ENCODE measurements at places on chromosomes 16 and 17.
A peak's percentile ranks its signal among the peaks of the same experiment; 100 is the strongest.

DNA sequence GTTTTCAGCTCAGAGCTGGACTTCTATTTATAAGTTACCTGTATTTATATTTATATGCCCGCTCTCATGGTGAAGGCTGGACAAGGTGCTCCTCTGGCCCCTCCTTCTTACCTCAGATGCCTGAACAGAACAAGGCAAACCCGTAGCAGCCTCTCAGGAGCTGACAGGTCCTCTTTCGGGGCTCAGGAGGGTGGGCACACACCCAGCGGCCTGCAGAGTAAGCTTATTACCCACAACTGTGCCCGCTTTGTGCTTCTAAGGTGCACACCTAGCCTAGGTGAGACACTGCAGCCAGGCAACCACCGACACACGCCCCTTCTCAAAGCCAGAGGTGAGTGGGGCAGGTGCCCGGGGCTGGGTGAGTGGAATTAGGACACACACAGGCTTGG, 5.3 kb downstream of the NKIRAS2 start:
- DNase-seq, result no peak

GRCh38 chr17:15973016-15973415, 26.5 kb downstream of the ZSWIM7 start:
- DNase-seq, result no peak

GRCh38 chr17:75774991-75775668, 9.5 kb upstream of the UNK start:
- DNase-seq, result no peak

DNA sequence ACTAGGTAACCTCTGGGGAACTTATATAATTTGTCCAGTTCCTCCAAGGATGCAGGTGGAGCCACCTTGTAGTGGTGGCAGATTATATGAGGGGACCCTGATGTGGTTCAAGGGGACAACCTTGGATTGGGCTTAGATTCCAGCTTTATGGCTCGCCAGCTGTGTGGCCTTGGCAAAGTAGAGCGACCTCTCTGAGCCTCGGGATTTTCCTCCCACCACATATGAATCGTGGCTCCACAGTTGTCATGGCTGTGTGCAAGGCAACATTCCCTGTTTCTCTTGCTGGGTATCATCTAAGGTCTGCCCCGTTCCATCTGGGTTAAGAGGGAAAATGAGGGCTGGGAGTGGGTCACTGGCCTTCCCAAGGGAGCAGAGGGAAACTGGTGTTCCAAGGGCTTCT, 104.6 kb downstream of the RAB11FIP4 start:
- no peak for DNase-seq

GRCh38 chr17:77748436-77748835, 210.1 kb upstream of the TNRC6C start:
- no peak for DNase-seq

GRCh38 chr16:21167360-21167759, 8.9 kb downstream of the LDAF1 start:
- DNase-seq, result no peak

DNA sequence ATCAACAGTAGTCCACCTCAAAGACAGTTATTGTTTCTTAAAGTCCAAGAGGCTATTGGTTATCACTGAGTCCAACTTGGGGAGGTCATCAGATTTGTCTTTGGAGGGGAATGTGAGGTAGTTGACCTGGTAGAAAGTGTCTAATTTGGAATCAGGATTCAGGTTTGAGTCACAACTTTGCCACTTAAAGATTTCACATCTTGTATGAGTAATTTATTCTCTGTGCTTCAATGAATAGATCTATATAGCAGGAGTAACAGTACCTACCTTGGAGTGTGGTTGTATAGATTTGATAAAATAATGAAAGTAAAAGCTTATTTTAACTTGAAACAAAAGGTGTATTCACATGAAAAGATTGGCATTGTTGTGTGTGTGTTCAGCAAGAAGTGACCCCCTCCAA, 119.3 kb upstream of the TBX2 start:
- DNase-seq, result no peak

- DNase-seq, result no peak
These were observed 4.3 kb downstream of the UBE2Z start for GRCh38 chr17:48912476-48912875.

DNA sequence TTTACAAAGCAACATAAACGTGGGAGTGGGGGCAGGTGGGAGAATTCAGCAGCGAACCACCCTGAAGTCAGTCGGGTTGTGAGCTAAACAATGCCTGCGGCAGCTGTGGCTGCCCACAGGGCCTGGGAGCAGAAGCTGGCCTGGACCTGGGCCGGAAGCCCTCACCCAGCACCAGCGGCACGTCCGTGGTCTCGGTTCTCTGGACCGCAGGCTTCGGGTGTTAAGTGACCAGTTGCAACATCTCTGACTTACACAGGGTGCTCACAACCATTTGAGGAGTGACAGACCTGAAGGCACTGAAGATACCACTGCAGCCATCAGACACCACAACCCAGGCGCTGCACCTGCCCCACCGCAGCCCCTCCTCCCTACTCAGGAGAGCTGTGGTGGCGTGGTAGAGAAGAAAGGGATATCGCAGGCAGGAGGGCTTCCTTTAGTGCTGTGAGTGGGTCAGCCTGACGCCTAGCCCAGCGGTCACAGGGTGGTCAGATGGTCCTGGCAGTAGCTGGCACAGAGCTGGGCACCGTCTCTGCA, 33.8 kb downstream of the CBFA2T3 start:
- DNase-seq, result no peak

DNA sequence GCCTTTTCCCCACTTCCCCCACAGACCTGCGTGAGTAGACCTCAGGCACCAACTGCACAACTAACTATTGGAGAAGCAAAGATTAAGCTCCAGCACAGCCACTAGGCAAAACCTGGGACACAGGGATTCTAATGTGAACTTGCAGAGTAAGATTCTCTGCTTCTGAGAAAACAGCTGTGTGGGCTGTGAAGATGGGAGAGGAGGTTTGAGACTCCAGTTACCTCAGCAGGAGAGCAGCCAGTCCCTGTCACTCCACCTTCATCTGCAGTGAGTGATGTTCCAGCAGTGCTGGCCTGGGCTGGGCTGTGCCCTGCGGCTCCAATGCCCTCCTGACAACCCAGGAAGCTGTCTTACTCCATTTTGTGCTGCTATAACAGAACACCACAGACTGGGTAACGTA, 18.0 kb upstream of the ABAT start:
- no peak for DNase-seq

- DNase-seq, result peak; percentile 49
These were observed at the start of gene HYDIN for GRCh38 chr16:71230122-71230845. HYDIN (minus strand) TSS chr16:71230722; CDS start chr16:71186895, 43,827 bp downstream.

DNA sequence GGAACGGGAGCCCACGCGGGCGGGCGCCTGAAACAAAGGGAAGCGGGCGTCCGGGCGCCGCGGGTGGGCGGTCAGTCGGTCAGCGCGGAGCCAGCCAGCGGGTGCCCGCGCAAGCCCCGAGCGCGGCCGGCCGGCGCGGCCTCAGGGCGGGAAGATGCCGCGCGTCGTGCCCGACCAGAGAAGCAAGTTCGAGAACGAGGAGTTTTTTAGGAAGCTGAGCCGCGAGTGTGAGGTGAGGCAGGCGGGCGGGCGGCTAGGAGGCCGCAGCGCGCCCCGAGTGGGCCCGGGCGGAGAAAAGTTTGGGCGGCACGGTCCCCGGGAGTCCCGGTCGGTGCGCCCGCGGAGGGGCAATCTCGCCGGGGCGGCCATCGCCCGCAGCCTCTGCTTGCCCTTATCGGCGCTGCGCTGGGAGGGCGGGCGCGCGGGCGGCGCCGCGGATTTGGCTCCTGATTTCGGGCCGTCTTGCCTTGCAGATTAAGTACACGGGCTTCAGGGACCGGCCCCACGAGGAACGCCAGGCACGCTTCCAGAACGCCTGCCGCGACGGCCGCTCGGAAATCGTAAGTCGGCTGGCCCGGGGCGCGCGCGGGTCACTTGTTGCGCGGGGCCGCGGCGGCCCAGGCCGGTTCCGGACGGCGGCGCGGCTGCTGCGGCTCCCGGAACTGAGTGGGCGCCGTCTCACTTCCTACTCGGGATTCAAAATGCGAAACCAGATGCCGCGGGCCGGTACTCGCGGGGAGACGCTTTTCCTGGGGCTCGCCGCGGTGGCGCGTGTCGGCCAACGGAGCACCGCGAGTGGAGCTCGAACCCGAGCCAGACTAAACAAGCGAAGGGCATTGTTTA, 526 bp downstream of the CBFB start:
- peak; percentile 84 for DNase-seq

DNA sequence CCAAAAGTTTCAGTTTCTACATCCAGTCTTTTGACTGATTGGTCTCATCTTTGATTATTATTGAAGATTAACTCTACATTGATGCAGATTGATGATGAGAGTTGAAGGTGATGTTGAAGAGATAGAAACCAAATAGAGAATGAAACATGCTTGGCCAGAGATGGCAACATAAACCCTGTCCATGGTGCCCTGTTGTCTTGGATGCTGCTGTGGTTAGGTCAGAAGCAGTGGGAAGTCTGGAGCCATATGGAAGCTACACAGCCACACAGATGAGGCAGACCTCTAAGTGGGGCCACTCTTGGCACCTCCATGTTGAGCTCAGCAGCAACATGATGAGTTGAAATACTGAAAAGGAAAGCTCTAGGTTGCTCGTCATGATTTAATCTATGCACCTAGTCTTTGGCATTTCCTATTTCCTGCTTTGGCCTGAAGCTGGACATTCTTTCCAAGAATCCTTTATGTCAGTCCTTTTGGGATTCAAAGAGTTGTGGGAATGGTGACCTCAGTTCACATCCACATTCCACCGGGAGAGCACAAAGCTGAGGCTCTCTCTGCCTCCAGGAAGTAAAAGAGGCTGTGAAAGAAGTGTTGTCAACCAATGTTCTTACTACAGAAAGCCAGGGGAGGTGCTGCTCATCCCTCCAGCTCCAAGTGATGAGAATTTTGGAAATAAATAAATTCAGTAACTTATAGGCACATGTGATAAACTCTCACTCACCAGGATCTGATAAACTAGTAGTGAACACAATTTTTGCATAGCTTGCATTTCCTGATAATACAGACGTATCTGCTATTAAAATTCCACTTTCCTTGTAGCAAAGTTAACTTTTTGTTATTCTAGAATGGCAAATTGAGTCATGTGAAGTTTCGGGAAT, 127.7 kb upstream of the MAF start:
- DNase-seq, result no peak

GRCh38 chr17:21814776-21815175, 122.5 kb downstream of the KCNJ18 start:
- peak; percentile 33 for DNase-seq

- peak; percentile 75 for DNase-seq
These were observed 542 bp downstream of the KLHL36 start for GRCh38 chr16:84648595-84649510.

DNA sequence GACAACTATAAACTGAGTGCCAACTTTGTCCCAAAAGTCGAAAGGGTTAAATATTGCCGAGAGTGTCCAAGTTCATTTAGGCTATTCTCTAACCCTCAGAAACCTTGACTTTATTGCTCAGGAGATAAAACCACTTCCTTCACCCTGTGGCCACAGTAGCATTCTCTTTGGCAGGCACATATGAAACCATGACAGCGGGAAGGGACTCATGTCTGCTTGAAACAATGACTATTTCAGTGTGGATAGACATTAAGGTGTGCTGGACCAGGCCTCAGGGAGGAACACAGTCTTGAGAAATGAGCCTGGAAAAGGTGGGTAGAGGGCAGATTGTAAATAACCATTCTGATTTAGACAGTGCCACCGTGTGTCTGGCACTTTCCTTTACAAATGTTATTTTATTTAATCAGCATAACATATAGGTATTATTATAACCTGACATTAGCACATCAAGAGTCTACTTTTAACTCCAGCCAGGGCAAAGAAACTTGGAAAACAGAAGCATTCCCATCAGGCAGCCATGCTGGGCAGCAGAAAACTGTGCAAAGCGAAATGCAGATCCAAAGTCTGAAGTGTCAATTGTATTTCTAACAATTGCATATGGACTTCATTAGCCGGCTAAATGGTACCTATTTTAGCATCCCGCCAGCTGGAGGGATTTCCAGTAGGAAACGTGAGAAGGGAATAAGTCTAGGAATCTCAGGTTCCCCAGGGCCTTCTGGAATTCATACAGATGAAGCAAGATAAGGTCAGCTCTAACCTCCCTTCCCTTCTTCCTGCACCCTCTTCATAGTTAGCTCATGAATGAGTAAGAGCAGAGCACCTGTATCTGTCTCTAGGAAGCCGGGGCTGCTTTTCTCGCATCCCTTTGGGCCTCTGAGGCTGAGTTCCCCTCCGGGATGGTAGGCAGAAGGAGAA, 212.8 kb upstream of the ELAC2 start:
- DNase-seq, result no peak

DNA sequence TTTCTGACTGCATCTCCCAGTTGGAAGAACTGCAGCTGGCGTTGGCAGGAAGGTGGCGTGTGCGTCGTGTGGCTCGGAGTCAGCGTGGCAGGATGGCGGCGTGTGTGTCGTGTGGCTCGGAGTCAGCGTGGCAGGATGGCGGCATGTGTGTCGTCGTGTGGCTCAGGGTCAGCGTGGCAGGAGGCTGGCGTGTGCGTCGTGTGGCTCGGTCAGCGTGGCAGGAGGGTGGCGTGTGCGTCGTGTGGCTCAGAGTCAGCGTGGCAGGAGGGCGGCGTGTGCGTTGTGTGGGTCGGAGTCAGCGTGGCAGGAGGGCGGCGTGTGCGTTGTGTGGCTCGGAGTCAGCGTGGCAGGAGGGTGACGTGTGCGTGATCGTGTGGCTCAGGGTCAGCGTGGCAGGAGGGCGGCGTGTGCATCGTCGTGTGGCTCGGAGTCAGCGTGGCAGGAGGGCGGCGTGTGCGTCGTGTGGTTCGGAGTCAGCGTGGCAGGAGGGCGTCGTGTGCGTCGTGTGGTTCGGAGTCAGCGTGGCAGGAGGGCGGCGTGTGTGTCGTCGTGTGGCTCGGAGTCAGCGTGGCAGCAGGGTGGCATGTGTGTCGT, 38.3 kb downstream of the ZNF750 start:
- no peak for DNase-seq

GRCh38 chr16:28950648-28951409, at the start of gene NFATC2IP:
NFATC2IP (plus strand) TSS chr16:28950937; CDS start chr16:28951012, 75 bp downstream.
- peak; percentile 99 for DNase-seq

GRCh38 chr17:36578671-36579070, 13.0 kb upstream of the DHRS11 start:
- no peak for DNase-seq

DNA sequence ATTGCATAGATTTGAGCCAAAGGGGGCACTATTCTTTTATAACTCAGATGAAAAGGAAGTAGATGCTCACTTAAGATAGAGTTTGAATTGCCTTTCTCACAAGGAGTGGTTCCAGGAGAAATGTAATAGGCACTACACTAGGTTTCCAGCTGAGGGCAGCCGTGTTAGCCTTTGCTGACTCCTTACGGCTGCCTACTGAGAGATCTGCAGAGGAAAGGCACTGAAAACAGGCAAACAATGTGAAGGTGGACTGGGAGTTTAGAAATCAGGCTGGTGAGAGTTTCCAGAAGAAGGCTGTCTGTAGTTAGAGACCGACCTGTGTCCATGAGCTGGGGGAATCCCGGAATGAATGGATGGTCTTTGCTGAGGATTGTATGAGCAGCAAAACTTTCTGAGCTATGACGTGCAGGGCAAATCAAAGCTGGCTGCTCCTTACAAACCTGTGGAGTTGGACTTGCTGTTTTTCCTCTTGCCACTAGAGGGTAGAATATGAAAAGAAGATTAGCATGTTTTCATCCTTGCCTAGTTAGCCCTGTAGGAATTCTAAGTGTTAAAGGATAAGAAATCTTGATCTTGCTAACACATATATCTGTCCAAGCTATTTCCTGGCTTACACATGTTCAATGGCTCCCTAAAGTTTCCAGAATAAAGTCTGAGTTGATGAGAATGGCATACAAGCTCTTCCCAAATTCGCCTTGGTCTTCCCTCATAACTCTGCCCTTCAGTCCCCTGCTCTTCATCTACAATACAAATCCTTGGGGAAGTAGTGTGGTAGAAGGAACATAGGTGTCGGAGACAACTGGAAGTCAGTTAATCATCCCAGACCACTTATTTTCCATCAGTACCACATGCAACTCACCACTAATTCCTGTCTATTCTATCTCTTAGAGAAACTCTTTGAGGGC, 20.1 kb upstream of the TAOK1 start:
- peak; percentile 60 for DNase-seq

Measured in Right ventricle myocardium superior (tissue), 1 donor.